AG04450 (cell line): ENCODE measurements at places on chromosomes 7 and 10.

DNA sequence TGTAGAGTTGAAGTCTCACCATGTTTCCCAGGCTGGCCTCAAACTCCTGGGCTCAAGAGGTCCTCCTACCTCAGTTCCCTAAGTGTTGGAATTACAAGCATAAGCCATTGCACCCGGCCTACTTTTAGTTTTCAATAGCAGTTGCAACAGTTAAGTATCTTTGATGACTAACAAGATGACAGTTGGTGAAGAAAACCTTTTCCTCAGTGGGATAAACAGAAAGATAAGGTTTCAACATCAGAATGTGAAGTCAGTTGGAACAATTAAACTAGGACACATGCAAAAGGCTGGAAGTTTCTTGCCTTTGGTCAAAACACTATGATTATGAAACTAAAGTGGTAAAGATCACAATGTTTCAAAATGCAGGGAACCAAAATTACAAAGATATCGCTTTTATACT, 169.2 kb downstream of the ZNF438 start:
- DNase-seq, result peak; percentile 77

GRCh38 chr7:102872460-102872859, 40.3 kb upstream of the LRRC17 start:
- DNase-seq, result peak; percentile 74

GRCh38 chr7:144508702-144509101, 105.2 kb upstream of the NOBOX start:
- DNase-seq, result no peak

GRCh38 chr10:31318382-31318853, 598 bp upstream of the ZEB1 start:
- DNase-seq, result no peak

DNA sequence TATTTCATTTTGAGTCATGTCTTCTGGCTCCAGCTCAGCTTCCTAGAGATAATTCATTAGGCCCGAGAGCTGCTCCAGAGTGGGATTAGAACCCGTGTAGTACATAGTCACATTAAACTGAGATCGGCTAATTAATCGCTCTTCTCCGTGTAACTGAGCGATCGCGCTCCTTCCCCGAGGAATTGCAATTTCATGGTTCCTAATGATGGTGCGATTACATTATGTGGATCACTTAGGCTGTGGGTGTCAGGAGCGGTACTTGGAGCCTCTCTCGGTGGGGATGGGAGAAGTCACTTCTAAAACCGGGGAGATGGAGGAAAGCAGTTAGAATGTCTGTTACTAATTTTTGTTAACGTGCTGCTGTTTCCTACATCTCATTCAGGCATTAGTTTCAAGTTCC, 123.0 kb upstream of the TCF7L2 start:
- DNase-seq, result no peak

DNA sequence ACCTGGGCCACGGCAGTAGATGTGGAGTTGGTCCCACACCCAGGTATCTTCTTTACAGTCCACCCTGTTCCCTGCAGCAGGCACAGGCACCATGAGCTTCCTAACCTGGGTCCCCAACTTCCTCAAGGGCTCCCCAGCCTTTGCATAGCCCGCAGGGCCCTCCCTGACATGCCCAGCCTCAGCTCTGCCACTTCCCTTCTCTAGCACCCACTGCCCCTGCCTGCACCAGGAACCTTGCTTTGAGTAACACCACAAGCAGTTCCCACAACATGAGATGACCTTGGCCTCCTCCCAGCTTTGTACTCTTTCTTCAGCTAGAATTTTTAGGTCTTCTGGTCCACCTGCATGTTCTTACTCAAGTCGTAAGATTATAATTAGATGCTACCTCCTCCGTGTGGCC, 92.2 kb upstream of the ZPBP start:
- DNase-seq, result no peak

DNA sequence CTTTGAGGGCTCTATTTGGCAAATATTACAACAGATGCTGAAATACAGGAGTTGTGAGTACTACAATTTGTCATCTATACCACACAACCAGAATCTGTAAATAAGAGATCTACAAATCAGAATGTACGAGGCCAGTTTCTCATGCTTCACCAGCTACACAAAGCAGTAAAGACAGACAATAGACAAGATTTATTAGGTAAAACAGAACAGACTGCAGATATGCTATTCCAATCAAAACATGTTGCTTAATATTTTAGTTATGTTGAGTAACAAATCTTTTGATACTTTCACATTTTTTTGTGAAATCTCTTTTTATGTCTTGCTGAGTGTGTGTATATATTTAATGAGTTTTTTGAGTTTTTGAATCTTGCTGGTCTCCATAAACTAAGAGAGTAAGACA, 109.1 kb downstream of the CHCHD3 start:
- no peak for DNase-seq

- DNase-seq, result no peak
These were observed 247.9 kb upstream of the PCDH15 start for GRCh38 chr10:55048830-55049498.

GRCh38 chr7:141071855-141072547, 1.9 kb upstream of the TMEM178B start:
- no peak for DNase-seq

- DNase-seq, result no peak
These were observed 2.3 kb upstream of the SHH start for GRCh38 chr7:155814316-155815276.

GRCh38 chr10:122257041-122257440, 14.1 kb upstream of the BTBD16 start:
- DNase-seq, result no peak

DNA sequence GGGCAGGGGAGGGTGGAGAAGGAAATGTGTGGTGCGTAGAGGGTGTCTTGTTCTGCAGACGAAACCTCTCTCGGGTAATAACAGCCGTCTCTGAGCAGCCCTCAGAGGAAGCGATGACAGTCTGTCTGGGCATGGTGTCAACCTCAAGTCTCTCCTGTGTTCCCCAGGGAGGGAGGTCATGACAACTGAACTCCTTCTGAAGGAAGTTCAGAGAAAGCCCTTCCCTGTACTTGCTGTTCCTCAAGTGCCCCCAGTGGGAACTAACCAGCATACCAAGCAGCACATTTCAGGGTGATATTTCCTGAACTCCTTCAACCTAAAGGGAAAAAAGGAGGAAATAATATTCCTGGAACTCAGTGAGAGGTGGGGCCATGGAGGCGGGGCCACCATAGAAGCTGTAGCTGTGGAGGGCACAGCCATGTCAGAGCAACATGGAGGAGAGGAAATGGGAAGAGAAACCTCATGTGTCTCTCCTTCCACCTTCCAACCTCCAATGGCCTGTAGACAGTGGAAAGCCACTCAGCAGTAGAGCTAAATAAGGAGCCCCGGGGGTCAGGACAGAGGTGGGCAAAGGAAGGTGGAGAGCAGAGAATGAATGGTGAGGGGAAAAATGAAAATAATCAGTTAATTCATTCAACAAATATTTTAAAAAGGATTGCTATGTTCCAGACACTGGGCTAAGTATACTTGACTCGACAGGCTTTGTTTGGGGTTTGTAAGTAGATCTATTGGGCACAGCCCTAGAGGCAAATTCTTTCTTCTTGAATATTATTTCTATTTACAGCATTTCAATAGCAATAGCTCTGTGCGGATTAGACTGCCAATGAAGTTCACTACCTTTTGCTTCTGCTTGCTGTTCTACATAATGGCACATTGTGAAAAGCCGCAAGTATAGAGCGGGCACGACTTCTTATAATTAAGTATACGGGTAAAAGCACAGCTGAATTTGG, 61.0 kb upstream of the AOAH start:
- DNase-seq, result no peak

DNA sequence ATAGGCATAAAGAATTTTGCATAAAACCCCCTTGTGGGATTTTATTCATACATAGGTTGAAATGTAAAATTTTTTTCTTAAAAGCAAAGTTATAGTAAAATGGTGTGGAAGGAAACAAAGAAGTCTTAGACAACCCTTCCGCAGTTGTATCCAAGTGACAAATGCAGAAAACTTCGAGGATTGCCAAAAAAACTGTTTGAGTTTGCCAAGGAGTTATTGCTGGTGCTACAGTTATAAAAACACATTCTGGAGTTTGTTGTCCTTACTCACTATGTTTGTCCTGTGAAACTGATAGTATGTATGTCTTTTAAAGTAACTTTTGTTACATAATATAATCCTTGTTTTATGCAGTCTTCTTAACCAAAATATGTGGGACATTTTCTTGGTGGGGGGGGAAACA, 120.3 kb downstream of the FOXP2 start:
- DNase-seq, result no peak

GRCh38 chr10:52459097-52459496, 145.0 kb downstream of the DKK1 start:
- no peak for DNase-seq

DNA sequence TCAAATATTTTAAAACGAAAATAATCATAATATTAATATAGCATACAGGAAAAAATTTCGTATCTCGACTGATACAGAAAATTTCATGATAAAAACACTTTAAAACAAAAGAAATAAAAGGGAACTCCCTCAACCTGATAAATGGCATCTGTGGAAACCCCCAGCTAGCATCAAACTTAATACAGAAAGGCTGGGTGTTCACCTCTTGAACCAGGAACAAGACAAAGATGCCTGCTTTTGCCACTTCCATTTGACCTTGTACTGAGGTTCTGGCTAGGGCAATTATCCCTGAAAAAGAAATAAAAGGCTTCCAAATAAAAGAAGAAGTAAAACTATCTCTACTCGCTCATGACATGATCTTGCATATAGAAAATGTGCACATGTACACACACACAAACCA, 2.5 kb upstream of the ALOX5 start:
- DNase-seq, result no peak

GRCh38 chr10:77737608-77738007, 100.0 kb upstream of the KCNMA1 start:
- DNase-seq, result peak; percentile 62

DNA sequence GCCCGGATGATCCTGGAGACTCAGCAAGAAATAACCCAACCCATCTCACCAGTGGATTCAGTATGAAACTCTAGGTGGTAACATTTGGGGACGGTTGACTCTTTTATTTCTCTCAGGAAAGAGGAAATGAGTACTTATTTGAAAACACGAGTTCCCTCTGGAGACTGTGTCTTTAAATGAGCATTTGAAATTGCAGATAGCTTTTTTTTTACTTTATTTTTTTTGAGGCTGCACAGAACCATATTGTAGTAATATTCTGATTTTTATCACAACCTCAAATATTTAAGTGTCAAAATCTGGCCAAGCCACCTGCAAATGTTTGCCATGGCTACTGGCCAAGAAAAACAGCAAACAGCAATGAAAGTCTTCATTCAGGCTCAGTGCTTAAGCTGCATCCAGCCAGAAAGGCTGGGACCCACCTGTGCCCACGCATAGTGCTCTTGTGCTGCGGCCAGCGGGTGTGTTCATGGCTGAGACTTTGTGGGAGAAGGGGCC, 160.8 kb downstream of the CREB5 start:
- no peak for DNase-seq

DNA sequence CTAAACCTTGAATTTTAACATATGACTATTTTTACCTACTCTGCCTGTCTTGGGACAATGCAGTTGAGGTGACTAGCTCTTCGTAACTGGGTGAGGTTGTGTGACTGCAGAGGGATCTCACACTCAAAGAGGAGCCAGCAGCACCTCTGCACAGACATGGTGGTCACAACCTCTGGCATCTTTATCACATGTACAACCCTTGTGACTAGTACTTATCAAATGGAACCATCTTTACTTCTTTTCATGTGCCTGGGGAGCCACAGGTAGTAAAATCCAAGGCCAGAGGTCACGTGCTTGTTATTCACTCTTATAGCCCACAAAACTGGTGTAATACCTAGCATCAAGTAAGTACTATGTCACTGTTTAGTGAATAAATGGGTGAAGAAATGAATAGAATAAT, 244.3 kb downstream of the COBL start:
- no peak for DNase-seq

DNA sequence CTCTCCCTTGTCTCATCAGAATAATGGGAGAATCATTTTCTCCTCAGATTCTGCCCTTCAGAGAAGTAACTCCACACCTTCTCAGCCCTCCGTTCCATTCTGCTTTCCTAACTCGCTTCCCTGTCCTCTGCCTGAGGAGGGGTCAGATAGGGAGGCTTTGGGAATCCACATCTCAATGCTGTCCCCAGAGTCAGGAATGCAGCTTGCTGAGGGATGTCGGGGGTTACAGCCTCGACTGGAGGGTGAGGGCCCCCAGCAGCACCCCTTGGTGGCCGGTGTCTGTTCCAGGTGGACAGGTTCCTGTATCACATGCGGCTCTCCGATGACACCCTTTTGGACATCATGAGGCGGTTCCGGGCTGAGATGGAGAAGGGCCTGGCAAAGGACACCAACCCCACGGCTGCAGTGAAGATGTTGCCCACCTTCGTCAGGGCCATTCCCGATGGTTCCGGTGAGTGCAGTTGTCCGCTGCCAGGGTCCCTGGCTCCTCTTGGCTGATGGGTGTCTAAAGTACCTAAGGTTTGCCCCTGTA, 6.9 kb downstream of the HKDC1 start:
- no peak for DNase-seq

GRCh38 chr7:128188396-128189230, 52.5 kb upstream of the LEP start:
- DNase-seq, result no peak

DNA sequence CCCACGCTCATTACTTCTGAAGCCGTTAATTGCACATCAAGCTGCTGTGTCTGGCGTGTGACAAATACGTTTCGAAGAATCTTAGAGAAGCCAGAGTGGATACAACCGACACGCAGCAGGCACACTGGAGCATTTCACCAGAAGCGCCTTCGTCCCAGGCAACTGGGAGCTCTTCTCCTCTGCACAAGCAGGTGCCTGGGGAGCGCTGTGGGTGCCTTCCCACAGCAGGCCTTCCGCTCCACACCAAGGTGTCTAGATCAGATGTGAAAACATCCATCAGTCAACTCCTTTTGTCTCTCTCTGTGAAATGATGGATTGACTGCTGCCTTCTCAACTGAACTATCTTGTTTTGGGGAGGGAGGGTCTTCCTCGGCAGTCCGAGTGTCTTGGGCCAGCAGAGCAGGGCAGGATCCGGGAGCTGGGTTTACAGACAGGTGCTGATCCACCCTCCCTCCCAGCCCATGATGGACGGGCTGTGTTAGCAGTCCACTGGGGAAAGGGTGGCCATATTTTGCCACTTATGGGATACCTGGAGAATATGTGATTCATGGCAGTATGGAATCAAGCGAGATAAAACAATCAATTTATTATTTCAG, 326.3 kb downstream of the TCERG1L start:
- DNase-seq, result no peak

- DNase-seq, result peak; percentile 59
These were observed 955 bp downstream of the DUS4L start for GRCh38 chr7:107564553-107565298.

GRCh38 chr10:91636892-91637291, 4.0 kb upstream of the PPP1R3C start:
- no peak for DNase-seq

GRCh38 chr10:19932806-19933371, 116.7 kb downstream of the PLXDC2 start:
- no peak for DNase-seq

- DNase-seq, result no peak
These were observed 156.3 kb downstream of the SLC16A9 start for GRCh38 chr10:59553162-59553900.

DNA sequence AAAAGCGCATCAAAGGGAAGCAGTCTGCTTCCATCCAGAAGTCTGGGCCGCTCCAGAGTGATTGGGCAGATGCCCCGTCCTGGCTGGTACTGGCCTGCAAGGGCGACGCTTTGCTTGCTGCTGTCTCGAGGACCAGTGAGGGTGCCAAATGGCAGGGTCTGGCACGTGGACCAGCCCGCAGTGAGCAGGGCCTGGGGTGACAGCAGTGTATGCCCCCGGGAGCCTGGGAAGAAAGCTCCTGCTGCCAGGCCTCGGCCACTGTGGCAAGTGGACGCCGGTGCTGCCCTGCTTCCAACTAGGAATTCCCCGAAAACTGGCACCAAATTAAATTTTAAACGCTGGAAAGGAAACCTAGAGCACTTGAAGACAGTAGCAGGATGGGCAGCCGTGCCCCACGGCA, 357.0 kb upstream of the MKI67 start:
- no peak for DNase-seq
